ENCODE measurements at places on chromosomes 7 and 10. TPM values are rescaled to one million over a fixed set of nuclear protein-coding genes. Genes with fewer than 3 reads are reported as not detected.

The SPAM1 gene
- total RNA-seq = not detected

The GSDME gene
- 57.1 TPM for total RNA-seq

The NAT16 gene
- total RNA-seq = not detected

The PRSS2 gene
- not detected for total RNA-seq

The LIPK gene
- not detected for total RNA-seq

The FIS1 gene
- 148 TPM for total RNA-seq

The CTAGE6 gene
- 0.17 TPM for total RNA-seq

The TNRC18 gene
- total RNA-seq = 32.1 TPM

The MRLN gene
- total RNA-seq = not detected

The AKR1E2 gene
- 11.7 TPM for total RNA-seq

The FXYD4 gene
- not detected for total RNA-seq

The SERPINE1 gene
- 167 TPM for total RNA-seq

The SEC61A2 gene
- 9.2 TPM for total RNA-seq

The HTR7 gene
- total RNA-seq = 0.77 TPM

The NUTM2D gene
- total RNA-seq = 1.3 TPM

The CALHM3 gene
- total RNA-seq = not detected

The STOX1 gene
- under 0.01 TPM for total RNA-seq

The PAPSS2 gene
- total RNA-seq = 102 TPM

The LBX1 gene
- under 0.01 TPM for total RNA-seq

The SFTPD gene
- not detected for total RNA-seq

The BTBD16 gene
- not detected for total RNA-seq

The GFRA1 gene
- 6.3 TPM for total RNA-seq

The PLAU gene
- 60.1 TPM for total RNA-seq

The ACTR3C gene
- 0.50 TPM for total RNA-seq

The FAM25A gene
- not detected for total RNA-seq

The PPP1R17 gene
- total RNA-seq = not detected

The COBL gene
- total RNA-seq = 0.26 TPM

The SFTPA1 gene
- total RNA-seq = not detected

The SPDYE6 gene
- total RNA-seq = not detected

The CDC14C gene
- total RNA-seq = 0.17 TPM
